CD8-positive, alpha-beta memory T cell (primary cell): ENCODE measurements at places on chromosomes 12 and 14.
A peak's percentile ranks its signal among the peaks of the same experiment; 100 is the strongest.

DNA sequence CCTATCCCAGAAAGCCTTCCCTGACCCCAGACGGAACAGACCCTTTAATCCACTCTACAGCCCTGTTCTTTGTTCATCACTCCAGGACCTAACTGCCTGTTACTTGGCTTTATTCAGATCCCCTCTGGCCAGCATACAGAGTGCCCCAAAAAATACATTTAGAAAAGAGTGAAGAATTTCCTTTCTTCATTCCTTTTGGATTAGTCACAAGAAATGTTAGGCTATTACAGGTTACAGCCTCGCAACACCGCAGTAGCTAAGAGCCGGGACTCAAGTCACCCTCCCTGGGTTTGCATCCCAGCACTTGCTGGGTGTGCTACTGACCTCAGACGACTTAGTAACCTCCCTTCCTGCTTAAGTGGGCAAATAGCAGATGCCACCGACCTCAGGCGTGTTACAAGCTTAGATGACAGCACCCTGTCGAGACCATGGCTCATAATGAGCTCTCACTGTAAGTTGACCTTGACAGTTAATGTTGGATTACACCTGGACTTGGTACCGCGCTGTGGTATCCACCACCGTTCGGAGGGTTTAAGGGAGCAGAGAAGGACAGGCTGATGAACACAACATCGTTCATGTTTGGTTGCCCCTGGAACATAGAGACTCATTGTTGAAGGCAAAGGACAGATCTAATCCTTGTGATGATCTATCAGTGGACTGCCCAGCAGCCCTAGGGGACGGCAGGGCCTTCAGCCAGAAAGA lies 12.9 kb downstream of the GLRX5 start:
- no peak for DNase-seq

DNA sequence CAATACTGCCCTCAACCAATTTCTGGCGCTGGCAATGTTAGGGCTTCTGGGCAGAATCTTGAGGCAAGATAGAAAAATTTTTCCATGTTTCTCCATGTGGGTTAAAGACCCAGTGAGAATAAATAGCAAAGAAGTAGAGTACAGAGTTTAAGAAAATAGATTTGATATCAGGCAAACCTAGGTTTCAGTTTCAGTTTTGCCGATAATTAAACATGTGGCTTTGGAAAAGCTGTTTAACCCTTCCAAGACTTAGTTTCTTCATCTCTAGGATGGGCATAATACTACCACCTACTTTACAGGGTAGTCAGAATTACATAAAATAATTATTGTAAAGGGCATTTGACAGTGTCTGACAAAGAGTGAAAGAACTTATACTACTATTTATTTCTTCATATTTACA lies 360.4 kb downstream of the PCNX1 start:
- DNase-seq: no peak

DNA sequence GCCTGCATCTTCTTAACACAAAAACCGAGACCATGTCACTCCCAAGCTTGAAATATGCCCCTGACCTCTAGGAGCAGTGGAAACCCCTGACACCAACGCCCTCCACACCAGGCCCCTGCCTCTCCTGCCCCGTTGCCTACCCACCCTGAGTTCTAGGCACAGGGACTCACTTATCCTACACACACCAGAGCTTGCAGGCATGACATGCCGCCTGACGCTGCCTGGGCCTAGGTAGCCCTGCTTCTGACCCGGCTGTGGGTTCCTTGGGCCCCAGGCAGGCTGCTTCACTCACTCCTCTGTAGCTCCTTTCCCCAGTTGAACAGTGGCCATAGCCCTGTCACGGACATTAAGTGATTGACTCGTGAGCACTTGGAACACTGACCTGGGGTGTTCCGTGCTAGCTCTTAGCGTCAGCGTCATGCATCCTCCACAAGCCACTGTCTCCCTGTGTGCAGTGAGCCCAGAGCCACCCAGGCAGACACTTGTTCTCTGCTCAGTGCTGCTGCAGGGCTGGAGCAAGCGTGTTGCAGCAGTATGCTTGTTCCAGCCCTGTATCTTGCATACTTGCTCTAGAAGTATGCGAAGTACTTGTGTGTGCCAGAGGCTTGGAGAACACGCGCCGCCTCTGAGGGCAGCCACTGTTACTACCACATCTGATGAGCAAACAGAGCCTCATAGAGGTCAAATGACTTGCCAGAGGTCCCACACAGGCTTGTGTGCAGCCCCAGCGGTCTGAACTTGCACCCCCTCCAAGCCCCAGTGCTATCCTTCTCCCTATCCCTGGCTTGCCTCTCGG lies 15.6 kb downstream of the OTUB2 start:
- DNase-seq: no peak

DNA sequence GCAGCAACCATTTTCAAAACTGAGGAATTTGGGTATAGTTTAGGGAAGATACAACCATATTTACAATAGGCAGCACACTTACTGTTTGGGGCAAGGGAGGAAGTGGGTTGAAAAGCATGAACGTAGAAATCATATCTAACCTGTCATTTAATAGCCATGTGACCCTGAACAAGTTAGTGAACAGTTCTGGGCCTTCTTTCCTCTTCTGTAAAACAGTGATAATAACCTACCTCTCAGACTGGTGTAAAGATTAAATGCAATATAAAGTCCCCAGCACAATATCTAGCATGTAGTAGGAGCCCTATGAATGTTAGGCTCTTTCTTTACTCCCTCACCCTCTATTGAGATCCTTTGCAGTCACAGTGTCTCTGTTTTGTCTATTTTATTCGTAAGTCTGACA lies 33.5 kb downstream of the A2ML1 start:
- no peak for DNase-seq

DNA sequence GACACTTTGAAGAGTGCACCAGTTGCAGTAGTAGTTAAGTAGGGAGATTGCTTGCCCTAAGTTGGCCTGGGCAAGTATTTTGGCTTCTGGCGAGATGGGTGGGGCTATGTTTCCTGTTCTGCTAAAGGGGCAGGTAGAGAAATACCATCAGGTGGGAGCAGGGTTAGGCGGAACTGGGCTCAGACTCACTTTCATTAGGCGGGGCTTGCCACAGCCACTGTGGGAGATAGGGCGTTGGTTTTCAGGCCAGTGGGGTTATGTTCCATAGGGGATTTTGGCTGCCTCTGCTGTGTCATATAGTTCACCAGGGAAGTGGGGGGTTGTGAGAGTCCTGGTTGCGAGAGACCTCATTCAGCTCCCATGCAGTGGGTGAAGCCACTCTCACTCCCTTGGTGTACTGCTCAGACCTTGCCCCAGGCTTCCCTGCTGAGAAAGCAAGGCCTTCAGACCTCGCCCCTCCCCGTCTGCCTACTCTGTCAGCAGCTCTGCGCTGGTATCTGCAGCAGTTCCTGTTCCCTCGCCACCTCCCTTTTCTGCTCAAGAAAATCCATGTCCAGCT lies 43.3 kb downstream of the AEBP2 start:
- peak; percentile 16 for DNase-seq

GRCh38 chr12:14841761-14842160 lies 1.6 kb downstream of the ART4 start:
- DNase-seq: no peak

DNA sequence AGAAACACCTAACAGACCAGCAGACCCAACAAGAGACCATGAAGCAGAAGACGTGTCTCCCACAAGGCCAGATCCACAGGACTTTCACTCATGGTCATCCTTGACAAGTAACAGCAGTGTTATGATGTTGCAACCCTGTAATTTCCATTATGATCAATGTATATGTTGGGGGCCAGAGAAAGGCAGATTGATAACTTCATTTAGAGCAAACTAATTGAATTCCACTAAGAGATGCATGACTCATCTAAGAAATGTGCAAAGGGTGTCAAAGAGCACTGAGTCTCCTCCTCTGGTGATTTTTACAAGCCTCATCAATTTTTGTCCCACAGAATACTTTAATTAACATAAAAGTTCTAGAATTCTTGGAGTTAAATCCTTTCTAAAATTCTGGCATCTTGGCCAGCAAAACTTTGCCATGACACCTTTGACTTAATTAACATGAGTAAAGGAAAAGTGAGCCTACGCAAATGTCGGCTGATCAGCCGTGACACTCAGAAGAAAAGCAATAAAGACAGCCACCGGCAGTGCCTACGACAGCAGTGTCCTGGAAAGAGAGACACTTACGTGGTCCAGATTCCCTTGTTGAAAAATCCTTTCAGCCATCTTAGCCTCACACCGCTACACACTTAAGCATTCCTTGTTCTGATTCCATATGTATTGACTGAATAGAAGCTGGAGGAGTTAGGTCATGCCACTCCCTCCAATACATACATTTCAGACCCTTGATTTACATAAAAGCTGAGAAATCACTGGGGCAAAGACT lies 370.2 kb upstream of the CCDC196 start:
- DNase-seq: no peak

- no peak for DNase-seq
Observed at GRCh38 chr14:99419905-99420304, 60.8 kb downstream of the SETD3 start.

DNA sequence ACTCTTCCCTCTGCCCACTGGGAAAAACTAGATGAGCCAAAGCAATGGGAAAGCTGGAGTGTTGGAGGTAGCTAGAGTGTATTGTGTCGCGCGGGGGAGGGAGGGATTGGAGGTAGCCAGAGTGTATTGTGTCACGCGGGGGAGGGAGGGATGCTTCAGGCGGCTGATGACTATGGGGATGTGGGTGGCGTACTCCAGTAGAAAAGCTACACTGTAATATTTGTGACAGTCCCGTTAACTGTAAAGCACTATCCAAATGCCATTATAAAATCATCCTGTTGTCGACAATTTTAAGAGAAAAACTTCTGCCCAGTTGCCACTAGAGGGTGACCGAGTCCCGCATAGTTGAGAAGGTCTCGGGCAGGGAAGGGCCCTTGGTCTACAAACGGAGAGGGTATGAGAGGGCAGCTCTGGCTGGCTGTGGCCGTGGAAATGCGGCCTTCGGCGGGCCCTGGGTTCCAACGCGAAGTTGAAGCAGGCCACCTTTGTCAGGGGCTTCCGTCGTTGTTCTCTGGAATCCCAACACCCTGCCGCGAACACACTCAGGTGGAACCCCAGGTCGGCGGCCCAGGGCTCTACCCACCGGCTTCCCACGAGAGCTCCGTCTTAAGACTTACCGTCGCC lies 15.1 kb upstream of the PLEK2 start:
- peak; percentile 63 for DNase-seq

- no peak for DNase-seq
Observed at GRCh38 chr12:111864913-111865312, 22.9 kb downstream of the MAPKAPK5 start.

GRCh38 chr14:30159374-30159773 lies 231.7 kb upstream of the PRKD1 start:
- DNase-seq: no peak

GRCh38 chr12:109586385-109587296 lies 13.0 kb downstream of the MVK start:
- no peak for DNase-seq

DNA sequence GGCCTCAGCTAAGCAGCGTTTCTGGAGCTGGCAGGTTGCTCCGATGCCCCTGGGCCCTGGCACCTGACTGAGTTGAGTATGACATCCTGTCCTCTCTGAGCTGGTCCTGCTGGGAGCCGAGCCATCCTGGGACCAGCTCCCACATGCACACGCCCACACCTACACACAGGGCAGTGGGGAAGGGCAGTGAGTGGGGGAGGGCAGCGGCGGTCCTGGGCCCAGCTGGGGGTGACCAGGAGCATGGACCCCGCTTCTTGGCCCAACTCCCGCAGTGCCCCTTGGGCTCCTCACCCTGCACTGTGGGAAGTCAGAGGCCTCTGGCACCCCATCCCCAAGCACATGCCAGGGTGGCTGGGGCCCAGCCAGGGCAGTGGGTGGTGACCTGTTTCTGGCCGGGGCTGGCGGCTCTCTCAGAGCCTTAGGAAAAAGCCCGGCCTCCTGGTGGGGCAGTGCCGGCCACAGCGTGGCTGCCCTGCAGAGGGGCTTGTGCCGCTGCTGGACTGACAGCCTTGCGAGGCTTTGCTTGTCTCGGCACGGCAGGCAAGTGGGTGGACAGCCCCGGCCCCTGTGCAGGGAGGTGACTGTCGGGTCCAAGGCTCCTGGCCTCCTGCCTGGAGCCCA lies 5.9 kb upstream of the CRIP2 start:
- no peak for DNase-seq

- no peak for DNase-seq
Observed at GRCh38 chr14:85187521-85187920, 342.4 kb upstream of the FLRT2 start.

GRCh38 chr12:68468036-68468435 lies 135.9 kb upstream of the MDM1 start:
- DNase-seq: no peak

GRCh38 chr12:27672051-27672450 lies 24.2 kb upstream of the REP15 start:
- no peak for DNase-seq

- no peak for DNase-seq
Observed at GRCh38 chr12:104698871-104699270, 242.1 kb downstream of the CHST11 start.

- peak; percentile 77 for DNase-seq
Observed at GRCh38 chr12:57904848-57905811, 36.2 kb upstream of the ATP23 start.

- DNase-seq: no peak
Observed at GRCh38 chr12:119505001-119505400, 88.6 kb upstream of the TMEM233 start.

GRCh38 chr14:75879031-75879430 lies 102.8 kb downstream of the TGFB3 start:
- no peak for DNase-seq

GRCh38 chr14:93707475-93707874 lies 80.8 kb downstream of the PRIMA1 start:
- no peak for DNase-seq

- no peak for DNase-seq
Observed at GRCh38 chr12:1305063-1305434, 289.3 kb downstream of the FBXL14 start.

DNA sequence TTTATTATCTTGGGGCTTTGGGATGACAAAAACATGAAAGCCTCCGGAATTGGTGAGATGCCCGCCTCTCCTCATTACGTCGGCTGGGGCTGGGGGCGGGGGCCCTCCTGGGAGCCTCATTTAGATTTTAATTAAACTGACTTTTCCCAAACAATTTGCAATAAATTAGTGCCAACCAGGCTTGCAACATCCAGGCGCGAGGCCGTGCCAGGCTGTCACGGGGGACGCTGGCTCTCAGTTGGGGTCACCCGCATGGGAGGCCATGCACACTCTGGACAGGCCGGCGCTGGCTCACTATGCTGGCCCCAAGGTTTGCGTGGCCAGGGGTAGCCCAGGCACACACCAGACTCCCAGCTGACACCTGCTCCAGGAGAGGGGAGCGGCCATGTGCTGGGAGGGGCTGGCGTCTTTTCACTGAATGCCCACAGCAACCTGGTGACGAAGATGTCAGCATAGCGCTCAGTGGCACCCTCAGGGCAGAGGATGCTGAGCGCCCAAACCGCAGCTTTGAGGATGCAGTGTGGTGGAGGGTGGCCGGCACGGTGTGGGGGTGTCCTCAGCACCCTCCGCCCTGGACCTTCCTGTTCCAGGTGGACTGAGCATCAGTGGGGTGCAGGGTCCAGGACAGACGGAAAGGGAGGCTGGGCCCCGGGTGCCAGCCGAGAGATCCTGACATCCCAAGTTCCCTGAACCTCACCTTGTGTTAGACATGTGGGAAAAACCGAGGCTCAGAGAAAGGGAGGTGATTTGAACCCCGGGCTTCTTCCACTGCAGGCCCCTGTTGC lies 190.8 kb upstream of the C14orf180 start:
- DNase-seq: no peak

- DNase-seq: no peak
Observed at GRCh38 chr12:118237908-118238307, 102.0 kb downstream of the PEBP1 start.
